ENCODE measurements at places on chromosomes 13 and 19. TPM values are rescaled to one million over a fixed set of nuclear protein-coding genes. Genes with fewer than 3 reads are reported as not detected.

DHX34 gene
- total RNA-seq: 10.8 TPM

NLRP9 gene
- total RNA-seq: not detected

CABP5 gene
- total RNA-seq: not detected

FUT2 gene
- total RNA-seq: not detected

PIN1 gene
- total RNA-seq: 65.4 TPM

IRS2 gene
- 12.8 TPM for total RNA-seq

APBA3 gene
- 12.3 TPM for total RNA-seq

ZNF888 gene
- 5.5 TPM for total RNA-seq

ADAMTSL5 gene
- total RNA-seq: not detected

PSG6 gene
- total RNA-seq: not detected

CASP14 gene
- total RNA-seq: not detected

SLC25A41 gene
- total RNA-seq: 1.6 TPM

ARHGAP33 gene
- total RNA-seq: 85.5 TPM

Data from occipital lobe (tissue), 3 donors.